ENCODE measurements at places on chromosomes 1 and 21. TPM values are rescaled to one million over a fixed set of nuclear protein-coding genes. Genes with fewer than 3 reads are reported as not detected.

DNA sequence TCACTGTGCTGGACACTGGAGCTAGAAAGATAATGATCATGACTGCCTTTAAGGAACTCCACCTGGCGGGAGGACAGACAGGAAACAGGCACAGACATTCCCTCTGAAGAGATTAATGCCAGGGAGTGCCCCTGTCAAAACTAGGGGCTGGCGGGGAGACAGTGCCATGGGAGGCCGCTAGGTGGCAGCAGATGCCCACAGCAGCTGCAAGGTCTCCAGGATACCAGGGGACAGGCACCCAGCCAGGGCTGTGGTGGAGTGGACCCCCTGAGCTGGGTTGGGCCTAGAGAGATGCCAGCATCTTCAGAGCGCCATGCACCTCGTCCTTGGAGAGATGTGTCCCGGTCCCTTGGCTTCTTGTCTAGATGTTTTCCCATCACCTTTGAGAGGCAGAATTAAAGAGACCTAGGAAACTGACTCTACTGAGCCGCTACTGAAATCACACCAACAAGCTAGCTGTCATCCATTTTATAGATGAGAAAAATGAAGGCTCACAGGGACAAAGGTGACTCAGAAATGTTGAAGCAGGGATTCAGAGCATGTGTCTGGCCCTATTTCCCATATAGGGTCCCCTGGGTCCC is 3.6 kb downstream of the REN start:
- peaks cover 6% of the 10 kb centered on the region for H3K27me3 ChIP-seq
- no peaks in the 10 kb centered on the region for H3K36me3 ChIP-seq
- H3K4me3 ChIP-seq = no peak overlapping the region
- no peaks in the 10 kb centered on the region for H3K4me1 ChIP-seq
- DNase-seq = peak; percentile 86
- no peak overlapping the region for H3K27ac ChIP-seq

The BRDT gene
- total RNA-seq = not detected

GRCh38 chr1:53334312-53334711 is 6.4 kb upstream of the LRP8 start:
- no peaks in the 10 kb centered on the region for H3K36me3 ChIP-seq
- no peak overlapping the region for H3K27ac ChIP-seq
- no peaks in the 10 kb centered on the region for H3K27me3 ChIP-seq
- no peak for DNase-seq
- H3K4me3 ChIP-seq = no peak overlapping the region
- H3K4me1 ChIP-seq = peaks cover 14% of the 10 kb centered on the region

The TMEM269 gene
- total RNA-seq = 0.33 TPM

- DNase-seq = no peak
- H3K4me1 ChIP-seq = no peaks in the 10 kb centered on the region
- no peak overlapping the region for H3K27ac ChIP-seq
- no peaks in the 10 kb centered on the region for H3K36me3 ChIP-seq
Observed at GRCh38 chr1:94871031-94871430, 50.9 kb downstream of the SLC44A3 start.

DNA sequence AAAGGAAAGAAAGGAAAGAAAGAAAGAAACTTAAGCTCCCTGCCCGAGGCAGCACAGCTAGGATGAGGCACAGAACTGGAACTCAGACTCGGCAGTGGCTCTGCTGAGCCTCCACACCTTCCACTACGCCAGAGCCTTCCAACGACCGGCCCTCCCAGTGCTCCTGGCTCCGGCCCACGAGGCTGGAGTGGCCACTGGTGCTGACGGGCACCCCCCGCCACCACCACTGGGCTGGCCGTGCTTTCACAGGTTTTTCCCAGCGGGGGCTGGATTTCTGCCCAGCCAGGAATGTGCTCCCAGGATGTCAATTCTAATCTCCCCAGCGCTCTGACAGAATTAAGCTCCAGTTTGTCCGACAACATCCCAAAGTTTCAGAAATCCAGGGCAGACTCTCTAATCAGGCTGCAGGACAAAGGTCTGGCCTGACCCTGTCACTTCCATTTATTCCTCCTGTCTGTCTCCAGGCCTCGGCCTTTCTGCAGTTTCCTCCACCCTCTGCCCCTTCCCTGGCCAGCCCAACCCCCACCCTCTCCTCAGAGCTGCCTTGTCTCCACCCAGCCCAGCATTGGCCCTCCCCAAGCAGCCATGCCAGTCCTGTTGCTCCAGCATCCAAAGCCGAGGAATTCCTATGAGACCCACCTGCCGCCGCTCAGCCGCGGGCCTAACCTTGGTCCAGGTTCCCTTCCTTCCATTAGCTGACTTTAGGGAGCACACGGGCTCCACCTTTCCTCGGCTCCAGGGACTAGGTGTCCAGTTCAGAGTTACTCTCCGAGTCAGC is 81.9 kb downstream of the CASZ1 start:
- no peaks in the 10 kb centered on the region for H3K4me1 ChIP-seq
- H3K36me3 ChIP-seq = no peaks in the 10 kb centered on the region
- no peak overlapping the region for H3K27ac ChIP-seq
- peaks cover 9% of the 10 kb centered on the region for H3K27me3 ChIP-seq
- DNase-seq = no peak
- H3K4me3 ChIP-seq = no peak overlapping the region

GRCh38 chr1:97906567-97907241 is 14.1 kb downstream of the DPYD start:
- H3K36me3 ChIP-seq = no peaks in the 10 kb centered on the region
- DNase-seq = no peak
- no peak overlapping the region for H3K4me3 ChIP-seq
- no peaks in the 10 kb centered on the region for H3K27me3 ChIP-seq
- H3K4me1 ChIP-seq = peaks cover 32% of the 10 kb centered on the region

DNA sequence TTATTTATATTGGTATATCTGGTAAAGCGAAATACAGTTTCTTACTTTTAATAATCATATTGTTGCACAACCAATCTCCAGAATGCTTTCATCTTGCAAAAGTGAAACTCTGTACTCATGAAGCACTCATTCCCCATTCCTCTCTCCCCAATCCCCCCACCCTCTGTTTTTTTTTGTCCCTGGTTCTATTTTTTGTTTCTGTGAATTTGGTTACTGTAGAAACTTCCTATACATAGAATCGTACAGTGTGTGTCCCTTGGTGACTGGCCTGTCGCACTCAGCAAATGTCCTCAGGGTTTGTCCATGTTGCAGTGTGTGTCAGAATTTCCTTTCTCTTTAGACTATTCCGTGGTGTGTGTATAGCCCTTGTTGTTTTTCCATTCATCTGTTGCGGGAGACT is 7.9 kb upstream of the NLRP3 start:
- DNase-seq = peak; percentile 18
- peaks cover 43% of the 10 kb centered on the region for H3K4me1 ChIP-seq
- peak overlapping the region; percentile 45 for H3K4me3 ChIP-seq

Data from activated CD4-positive, alpha-beta memory T cell treated with anti-CD3 and anti-CD28 coated beads for 36 hours (primary cell).